Foreskin keratinocyte (primary cell): ENCODE measurements at places on chromosomes 6 and 20. TPM values are rescaled to one million over a fixed set of nuclear protein-coding genes. Genes with fewer than 3 reads are reported as not detected.

DNA sequence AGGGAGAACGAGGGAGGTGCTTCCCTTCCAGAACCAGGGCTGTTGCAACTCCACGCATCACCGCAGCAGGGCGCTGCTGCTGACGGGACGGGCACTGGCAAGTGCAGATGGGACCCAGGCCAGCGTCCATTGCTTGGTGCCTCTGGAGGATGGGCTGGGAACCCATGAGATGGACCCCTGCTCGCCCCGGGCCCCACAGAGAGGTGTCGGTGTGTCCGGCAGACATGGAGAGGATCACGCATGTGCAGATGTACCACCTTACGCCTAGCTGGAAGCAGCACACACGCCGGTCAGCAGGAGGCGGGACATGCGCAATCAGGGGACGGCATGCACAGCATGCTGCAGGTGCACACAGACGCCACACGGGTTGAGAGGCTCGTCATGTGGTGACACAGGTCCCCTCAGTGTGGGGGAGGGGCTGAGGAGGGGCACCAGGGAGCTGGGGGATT, 5.7 kb downstream of the CABLES2 start:
- DNase-seq, result no peak

DNA sequence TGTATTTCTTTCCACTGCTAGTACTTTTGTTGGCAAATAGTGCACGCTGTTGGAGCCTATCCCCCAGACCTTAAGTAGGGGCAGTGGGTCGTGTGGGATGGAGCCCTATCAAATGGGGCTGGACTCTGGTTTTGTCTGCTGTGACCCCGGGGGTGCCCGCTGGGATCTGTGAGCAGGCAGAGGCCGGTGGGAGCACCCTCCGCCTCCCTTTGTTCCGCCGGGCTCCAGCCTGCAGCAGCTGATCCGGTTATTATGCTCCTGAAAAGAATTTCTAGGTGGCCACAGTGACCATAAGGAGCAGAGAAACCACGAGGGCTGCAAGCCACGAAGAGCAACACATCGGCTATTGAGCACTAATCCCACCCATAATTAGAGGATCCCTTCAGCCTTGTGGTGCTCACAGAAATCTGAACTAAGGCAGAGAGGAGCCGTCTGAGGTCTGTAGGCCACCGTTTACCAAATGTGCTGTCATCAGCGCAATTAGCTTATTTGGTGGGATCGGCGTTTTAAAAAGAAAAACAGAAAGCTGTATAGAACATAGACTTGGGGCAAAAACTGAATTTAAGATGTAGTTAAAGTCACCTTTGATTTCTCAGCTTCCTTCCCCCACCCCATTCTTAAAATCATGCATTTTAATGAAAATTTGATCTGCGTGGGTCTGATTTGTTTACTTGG, 598.3 kb upstream of the JAG1 start:
- DNase-seq, result no peak

GRCh38 chr20:62914970-62915457, 11.3 kb downstream of the DIDO1 start:
- DNase-seq, result no peak

DNA sequence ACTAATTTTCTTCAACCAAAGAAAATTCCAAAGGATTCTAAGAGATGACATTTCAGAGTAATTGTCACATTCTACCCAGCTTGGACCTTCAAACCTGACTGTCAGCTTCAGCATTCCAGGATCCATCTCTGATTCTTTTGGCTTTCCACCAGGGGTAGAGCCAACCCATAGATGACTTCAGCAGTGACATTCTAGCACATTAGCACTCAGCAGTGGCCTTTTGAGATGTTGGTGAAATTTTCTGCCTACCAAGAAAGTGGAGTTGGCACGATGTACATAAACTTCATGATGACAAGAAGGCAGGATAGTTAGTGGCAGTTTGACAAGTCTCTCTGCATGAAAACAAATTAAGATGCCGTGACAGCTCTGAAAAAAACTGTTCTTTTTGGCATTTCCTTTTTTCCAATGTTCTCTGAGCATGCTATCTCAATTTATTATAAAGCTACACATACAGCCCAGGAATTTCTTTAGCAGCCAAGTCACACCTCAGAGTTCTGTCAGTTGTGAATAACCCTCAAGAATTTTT, 466.5 kb upstream of the RNF217 start:
- no peak for DNase-seq

GRCh38 chr20:37337208-37337991, 8.5 kb upstream of the SRC start:
- no peak for DNase-seq

- no peak for DNase-seq
Observed at GRCh38 chr20:2879146-2879545, 5.9 kb downstream of the PTPRA start.

DNA sequence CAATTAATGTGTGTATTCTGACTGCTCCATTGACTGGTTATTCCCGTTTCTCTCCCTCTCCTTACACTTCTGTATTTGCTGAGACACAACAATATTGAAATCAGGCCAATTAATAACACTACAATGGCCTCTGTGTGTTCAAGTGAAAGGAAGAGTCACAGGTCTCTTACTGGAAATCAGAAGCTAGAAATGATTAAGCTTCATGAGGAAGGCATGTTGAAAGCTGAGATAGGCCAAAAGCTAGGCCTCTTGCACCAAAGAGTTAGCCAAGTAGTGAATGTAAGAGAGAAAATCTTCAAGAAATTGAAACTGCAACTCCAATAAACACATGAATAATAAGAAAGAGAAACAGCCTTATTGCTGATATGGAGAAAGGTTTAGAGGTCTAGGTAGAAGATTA, 489.5 kb upstream of the CITED2 start:
- DNase-seq, result no peak

DNA sequence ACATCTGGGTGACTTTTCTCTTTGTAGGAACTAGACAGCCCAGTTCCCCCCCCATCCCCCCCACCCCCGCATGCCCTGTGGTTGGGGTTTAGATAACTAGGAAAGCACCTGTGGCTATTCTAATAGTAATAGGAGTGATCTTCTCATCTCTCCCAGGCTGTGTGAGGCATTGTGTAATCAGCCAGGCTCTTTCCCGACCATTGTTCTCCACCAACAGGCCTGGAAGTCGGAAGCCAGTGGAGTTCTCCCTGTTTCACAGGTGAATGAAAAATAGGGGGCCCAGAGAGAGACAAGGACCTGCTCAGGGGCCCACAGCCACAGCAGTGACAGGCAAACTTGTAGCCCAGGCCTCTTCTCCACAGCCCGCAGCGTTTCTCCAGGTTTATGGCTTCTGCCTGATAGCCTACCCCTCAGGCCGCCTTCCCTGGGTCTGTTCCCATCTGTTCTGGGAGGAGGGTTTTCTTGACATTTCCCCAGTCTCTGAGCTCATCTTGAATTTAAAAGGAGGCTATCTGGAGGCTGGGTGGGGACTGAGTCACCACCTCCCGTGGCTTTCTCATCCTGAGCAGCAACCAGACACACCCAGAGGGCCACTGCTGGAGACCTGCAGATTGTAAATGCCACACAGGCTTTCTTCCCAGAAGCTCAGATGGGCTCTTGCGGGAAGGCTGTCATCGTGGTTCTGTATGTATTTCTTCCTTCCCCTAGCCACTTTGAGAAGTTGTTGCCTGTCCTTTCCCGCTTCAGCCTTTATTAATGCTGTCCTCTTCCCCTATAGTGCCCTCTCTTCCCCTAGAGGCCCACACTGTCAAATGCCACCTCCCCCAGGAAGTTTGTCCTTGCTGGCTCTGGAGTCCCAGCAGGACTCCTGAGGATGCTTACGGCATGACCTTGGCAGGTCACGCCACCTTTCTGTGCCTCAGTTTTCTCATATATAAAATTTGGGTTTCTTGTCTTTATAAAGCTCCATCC, 75.9 kb upstream of the MYL9 start:
- peak; percentile 69 for DNase-seq

DNA sequence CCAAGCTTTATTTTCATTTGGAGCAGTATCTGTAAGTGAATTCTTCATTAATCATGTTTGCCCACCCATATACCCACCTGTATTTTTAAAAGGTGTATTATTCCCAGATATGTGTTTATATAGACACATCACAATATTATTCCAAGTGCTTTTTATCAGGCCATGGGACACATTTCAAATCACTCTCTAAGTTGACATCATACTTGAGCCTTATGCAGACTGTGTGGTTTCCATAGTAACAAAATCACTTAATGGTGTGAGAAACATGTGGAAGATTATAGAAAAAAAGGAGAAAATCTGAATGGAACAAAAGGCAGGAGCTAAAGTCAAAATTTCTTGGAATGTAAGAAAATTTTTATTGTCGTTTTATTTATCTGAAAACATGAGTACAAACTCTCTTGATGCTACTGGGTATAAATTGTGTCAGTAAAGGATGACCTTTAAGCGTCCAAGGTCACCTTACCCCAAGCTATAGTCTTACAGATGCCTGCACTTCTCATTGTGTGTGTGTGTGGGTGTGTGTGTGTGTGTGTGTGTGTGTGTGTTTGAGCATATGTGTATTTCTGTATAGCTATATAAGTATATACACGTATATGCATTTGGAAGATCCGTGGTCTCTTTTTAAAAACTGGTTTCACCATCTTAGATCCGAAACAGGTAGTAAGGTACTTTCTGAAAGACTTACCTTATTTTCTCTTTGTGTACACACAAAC, 79.8 kb upstream of the CCN6 start:
- DNase-seq, result no peak

GRCh38 chr20:381581-382290, 1.2 kb downstream of the TRIB3 start:
- peak; percentile 67 for DNase-seq

- DNase-seq, result no peak
Observed at GRCh38 chr6:55726144-55726543, 147.2 kb upstream of the HMGCLL1 start.

- DNase-seq, result no peak
Observed at GRCh38 chr6:23280437-23280836, 711.1 kb downstream of the HDGFL1 start.

GRCh38 chr20:23095499-23095898, 9.4 kb upstream of the CD93 start:
- DNase-seq, result no peak

DNA sequence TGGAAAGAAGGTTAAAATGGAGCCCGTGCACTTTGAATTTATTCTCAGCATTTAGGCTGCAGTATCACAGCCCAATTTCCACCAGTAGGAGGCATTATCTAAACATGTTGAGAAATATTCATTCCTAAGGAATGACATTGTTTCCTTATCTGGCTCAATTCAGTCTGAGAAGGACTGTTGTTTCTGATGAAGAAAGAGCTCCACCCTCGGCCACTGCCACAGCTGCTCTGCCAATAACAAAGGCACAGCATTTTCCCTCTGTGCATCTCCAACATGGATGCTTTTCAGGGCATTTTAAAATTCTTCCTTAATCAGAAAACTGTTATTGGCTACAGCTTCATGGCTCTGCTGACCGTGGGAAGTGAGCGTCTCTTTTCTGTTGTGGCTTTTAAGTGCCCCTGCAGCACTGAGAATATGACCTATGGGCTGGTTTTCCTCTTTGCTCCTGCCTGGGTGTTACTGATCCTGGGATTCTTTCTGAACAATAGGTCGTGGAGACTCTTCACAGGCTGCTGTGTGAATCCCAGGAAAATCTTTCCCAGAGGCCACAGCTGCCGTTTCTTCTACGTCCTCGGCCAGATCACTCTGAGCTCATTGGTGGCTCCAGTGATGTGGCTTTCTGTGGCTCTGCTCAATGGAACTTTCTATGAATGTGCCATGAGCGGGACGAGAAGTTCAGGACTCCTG, at the start of gene CALHM5:
Gene CALHM5, plus strand, starts transcription at position 216 of the 687 bp plus-strand sequence. Its CDS starts 58 bp downstream, at position 274.
- DNase-seq, result peak; percentile 55

DNA sequence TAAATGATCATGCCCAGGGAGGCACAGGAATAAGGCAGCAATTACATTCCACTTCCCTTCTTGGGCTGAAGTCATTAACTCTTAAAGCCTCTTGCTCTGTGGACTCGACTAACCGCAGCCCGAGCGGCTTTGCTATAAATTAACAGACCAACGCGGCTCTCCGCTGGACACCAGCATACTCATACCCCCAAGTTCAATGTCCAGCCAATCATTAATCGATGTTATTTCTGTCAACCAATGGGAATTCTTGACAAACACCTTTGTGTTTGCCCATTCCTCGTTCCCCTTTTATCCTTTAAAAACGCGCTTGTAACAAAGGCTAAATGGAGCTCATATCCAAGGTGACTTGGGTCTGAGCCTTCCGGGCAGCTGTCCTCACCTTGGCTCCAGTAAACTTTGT, 183.1 kb upstream of the RALGAPA2 start:
- DNase-seq, result no peak

DNA sequence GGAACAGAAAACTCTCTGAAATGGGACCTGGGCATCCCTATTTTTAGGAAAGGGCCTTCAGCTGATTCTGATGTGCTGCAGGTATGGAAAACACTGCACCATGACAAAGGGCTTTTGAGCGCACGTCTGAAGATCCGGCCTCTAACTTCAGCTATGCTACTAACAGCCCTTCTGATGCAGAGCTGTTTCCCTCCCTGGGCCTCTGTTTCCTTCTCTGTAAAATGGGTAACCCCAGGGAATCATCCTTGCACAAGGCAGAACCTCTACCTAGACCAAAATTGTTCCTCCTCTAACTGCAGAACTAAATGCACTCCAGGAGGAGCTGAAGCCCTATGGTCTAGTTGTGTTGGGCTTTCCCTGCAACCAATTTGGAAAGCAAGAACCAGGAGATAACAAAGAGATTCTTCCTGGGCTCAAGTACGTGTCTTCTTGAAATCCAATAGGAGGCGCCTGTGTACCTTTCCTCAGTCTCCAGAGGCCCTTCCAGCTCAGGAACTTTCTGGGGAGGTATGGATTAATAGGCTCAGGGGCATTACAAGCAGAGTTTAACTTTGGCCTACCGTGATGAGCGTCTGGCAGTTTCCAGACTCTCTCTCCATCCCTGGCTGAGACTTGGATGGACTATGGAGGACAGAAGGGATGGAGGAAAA, 5.9 kb downstream of the GPX5 start:
- no peak for DNase-seq

DNA sequence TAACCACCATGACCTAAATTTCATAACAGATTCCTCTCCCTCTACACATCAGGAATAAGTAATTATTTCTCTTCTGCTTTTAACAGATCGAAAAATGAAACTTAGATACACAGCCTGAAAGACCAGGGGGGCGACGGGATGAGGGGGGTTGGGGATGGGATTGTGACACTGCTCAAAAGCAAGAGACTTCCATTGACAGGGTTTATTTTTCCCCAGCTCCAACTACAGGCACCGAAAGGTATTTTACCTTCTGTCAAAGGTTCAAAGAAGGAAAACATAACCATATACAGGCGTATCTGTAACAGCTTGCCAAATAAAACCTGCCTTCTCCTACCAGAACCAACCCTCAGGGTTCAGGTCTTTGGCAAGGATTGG, 1.3 kb downstream of the EPHA7 start:
- no peak for DNase-seq

OR2B6 gene
- not detected in 2 replicates for polyA plus RNA-seq

NR2E1 gene
- polyA plus RNA-seq, result not detected in 2 replicates

ZBTB12 gene
- 2.7 and 3.5 TPM in 2 replicates for polyA plus RNA-seq

FAM162B gene
- polyA plus RNA-seq, result not detected in 2 replicates

BHLHE23 gene
- polyA plus RNA-seq, result not detected in 2 replicates

DDX27 gene
- polyA plus RNA-seq, result 32.9 and 38.0 TPM in 2 replicates

BTBD3 gene
- polyA plus RNA-seq, result 4.5 and 4.9 TPM in 2 replicates

SYCP2 gene
- polyA plus RNA-seq, result 0.04 and 0.21 TPM in 2 replicates
